H9 (cell line): ENCODE measurements at places on chromosomes 1 and 21.
A peak's percentile ranks its signal among the peaks of the same experiment; 100 is the strongest.

GRCh38 chr1:175178056-175178455 is 14.5 kb downstream of the KIAA0040 start:
- no peaks in the 10 kb centered on the region for H3K4me1 ChIP-seq
- H3K27me3 ChIP-seq: no peaks in the 10 kb centered on the region
- DNase-seq: no peak
- H3K4me3 ChIP-seq: no peak overlapping the region

- H3K27me3 ChIP-seq: no peaks in the 10 kb centered on the region
- peaks cover 13% of the 10 kb centered on the region for H3K36me3 ChIP-seq
- H3K27ac ChIP-seq: no peak overlapping the region
- H3K4me1 ChIP-seq: no peaks in the 10 kb centered on the region
Observed at GRCh38 chr1:119956306-119956705, 60.0 kb upstream of the ADAM30 start.

- H3K4me1 ChIP-seq: no peaks in the 10 kb centered on the region; the same call in 1 of the 2 replicates
- H3K4me3 ChIP-seq: no peak overlapping the region
- H3K27me3 ChIP-seq: no peaks in the 10 kb centered on the region; the same call in 1 of the 2 replicates
- peak; percentile 87 for DNase-seq
Observed at GRCh38 chr1:234499119-234499942, 20.4 kb upstream of the TARBP1 start.

GRCh38 chr1:25484096-25484495 is 53.4 kb downstream of the MACO1 start:
- H3K36me3 ChIP-seq: peaks cover 14% of the 10 kb centered on the region
- H3K27me3 ChIP-seq: no peaks in the 10 kb centered on the region
- 0 out of 2 replicates have a peak, but pooled peaks cover 2% of the 10 kb centered on the region for H3K4me1 ChIP-seq

- no peaks in the 10 kb centered on the region for H3K27me3 ChIP-seq
- peak; percentile 94 for DNase-seq
- H3K4me3 ChIP-seq: peak overlapping the region; percentile 54; the same call in 1 of the 3 replicates
- H3K4me1 ChIP-seq: peaks cover 4% of the 10 kb centered on the region; the same call in 1 of the 2 replicates
- no peaks in the 10 kb centered on the region for H3K36me3 ChIP-seq
Observed at GRCh38 chr1:39098546-39099250, 72.5 kb downstream of the NDUFS5 start.

GRCh38 chr21:45352621-45353139 is 52.3 kb upstream of the COL18A1 start:
- no peaks in the 10 kb centered on the region for H3K27me3 ChIP-seq
- no peaks in the 10 kb centered on the region for H3K36me3 ChIP-seq

DNA sequence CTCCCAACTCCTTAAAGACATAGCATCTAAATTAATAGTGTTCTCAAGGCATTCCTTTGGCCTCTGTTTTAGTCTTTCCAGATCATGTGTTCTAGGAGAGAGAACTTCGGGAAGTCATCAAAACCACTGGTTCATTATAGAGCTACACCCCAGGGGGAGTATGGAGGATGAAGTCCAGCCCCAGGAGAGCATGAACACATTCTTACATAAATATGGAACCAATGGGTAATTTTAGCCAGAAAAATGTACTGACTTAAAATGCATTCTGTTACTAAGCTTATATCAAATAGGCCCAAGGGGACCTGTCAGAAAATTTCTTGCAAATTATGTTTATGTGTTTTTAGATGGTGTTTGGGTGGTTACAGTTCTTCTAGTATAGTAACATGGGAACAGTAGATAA is 165.2 kb downstream of the NTMT2 start:
- DNase-seq: no peak
- no peaks in the 10 kb centered on the region for H3K36me3 ChIP-seq
- H3K27me3 ChIP-seq: no peaks in the 10 kb centered on the region
- H3K4me1 ChIP-seq: peaks cover 8% of the 10 kb centered on the region; the same call in 1 of the 2 replicates

DNA sequence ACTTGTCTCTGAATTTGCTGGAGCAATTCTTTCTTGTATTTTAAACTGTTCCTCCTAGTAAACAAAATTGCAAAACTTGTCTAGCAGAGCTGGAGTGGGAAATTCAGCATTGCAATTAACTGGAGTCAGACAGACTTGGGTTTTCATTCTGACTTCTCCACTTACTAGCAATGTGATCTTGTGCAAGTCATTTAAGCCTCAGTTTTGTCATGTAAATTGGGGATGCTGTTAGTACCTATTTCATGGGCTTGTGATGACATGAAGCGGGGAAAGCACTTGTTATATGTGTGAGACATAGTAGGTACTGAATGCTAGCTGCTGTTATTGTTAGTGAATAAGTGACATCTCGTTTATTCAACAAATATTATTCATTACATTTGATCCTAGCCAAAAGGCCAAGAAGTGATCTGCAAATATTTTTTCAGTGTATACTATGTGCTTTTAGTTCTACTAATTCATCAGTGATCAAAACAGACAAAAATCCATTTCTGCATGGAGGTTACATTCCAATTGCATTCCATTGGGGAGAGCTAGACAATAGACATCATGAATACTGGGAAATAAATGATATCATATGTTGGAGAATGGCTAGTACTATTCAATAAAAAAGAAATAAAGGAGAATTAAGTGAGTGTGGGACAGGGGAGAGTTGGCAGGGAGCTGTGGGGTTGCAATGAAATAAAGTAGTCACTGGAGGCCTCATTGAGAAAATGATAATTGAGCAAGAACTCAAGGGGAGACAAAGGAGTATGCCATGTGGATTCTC is 47.1 kb downstream of the CACHD1 start:
- DNase-seq: no peak
- peaks cover 25% of the 10 kb centered on the region; the same call in 1 of the 2 replicates for H3K4me1 ChIP-seq
- no peak overlapping the region for H3K27ac ChIP-seq
- H3K36me3 ChIP-seq: peaks cover 2% of the 10 kb centered on the region
- no peak overlapping the region for H3K4me3 ChIP-seq

DNA sequence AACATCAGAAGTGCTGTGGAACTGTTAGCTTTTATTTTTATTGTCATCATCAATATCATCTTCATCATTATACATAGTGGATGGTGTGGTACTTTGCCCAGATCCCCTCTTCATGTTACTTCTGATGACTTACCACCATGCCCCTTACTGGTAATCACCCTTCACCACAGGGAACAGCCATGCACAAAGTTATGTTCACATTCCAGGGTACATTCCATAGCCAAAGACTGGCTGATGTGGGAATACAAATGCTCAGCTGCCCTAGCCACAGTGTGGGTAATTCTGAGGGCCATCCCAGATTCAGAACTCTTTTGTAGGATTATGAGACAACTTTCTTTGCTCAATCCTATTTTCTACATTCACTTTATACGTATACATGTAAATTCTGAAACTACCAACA is 691.3 kb upstream of the CXADR start:
- no peak for DNase-seq
- no peak overlapping the region for H3K27ac ChIP-seq
- no peaks in the 10 kb centered on the region; the same call in 1 of the 2 replicates for H3K4me1 ChIP-seq

GRCh38 chr21:45937721-45938452 is 43.7 kb upstream of the COL6A1 start:
- H3K36me3 ChIP-seq: peaks cover 5% of the 10 kb centered on the region; the same call in 1 of the 3 replicates
- no peak overlapping the region for H3K4me3 ChIP-seq
- DNase-seq: no peak

GRCh38 chr1:183493540-183494245 is 21.4 kb downstream of the SMG7 start:
- H3K27ac ChIP-seq: no peak overlapping the region
- H3K36me3 ChIP-seq: no peaks in the 10 kb centered on the region
- H3K4me3 ChIP-seq: no peak overlapping the region
- no peaks in the 10 kb centered on the region for H3K27me3 ChIP-seq
- no peaks in the 10 kb centered on the region; the same call in 1 of the 2 replicates for H3K4me1 ChIP-seq
- DNase-seq: no peak

GRCh38 chr1:10649517-10650201 is 146.8 kb downstream of the CASZ1 start:
- H3K4me3 ChIP-seq: peak overlapping the region; percentile 71
- H3K4me1 ChIP-seq: no peaks in the 10 kb centered on the region
- no peak overlapping the region for H3K27ac ChIP-seq
- DNase-seq: no peak

DNA sequence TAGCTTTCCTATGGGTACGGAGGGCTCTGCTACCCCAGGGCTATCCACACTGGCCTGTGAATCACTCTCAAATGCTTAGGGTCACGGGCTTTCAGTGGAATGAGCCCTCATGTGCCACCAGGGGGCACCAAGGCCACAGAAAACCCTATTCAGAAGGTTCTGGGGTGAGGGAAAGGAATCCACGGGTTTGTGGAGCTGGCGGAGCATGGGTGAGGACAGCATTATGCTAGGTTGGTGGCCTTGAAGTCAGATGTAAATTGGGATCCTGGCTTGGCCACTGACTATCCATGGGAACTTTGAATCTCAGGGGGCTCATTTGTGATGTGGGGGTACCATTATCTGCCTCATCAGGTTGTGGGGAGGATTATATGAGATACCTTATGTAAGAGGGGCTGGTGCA is 5.1 kb upstream of the LAMTOR5 start:
- DNase-seq: peak; percentile 82
- H3K4me1 ChIP-seq: 0 out of 2 replicates have a peak, but pooled peaks cover 4% of the 10 kb centered on the region
- H3K27me3 ChIP-seq: no peaks in the 10 kb centered on the region
- H3K4me3 ChIP-seq: no peak overlapping the region
- H3K36me3 ChIP-seq: no peaks in the 10 kb centered on the region

DNA sequence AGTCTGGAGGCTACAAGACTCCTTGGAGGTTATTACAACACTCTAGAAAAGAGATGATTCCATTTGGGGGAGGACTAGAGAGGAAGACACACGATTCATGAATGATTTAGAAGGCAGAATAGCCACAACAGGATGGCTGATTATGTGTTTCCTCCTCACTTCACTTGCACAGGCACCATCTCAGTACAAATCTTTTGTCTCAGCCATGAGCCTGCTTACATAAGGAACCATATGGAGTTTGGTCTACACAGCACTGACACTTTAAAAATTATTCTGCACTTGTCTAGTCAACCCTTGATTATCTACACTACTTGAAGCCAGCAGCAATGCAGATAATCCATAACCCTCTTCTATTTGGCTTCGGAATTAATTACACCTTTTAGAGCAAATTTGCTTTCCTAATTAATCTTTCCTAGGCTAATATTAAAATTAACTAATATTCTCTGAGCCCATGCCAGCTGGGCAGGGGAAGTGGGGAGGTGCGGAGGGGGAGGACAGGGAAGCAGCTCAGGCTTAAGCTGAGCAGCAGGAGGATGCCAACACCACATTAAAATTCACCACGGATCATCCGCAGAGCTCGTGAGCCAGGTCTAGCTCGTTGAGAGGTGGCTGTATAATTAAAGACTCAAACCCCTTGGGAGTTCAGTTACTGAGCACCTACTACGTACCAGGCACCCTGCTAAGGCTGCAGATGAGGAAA is 3.2 kb upstream of the LEMD1 start:
- H3K27me3 ChIP-seq: no peaks in the 10 kb centered on the region; the same call in 1 of the 2 replicates
- no peak for DNase-seq
- H3K27ac ChIP-seq: no peak overlapping the region
- no peaks in the 10 kb centered on the region for H3K4me1 ChIP-seq
- H3K4me3 ChIP-seq: no peak overlapping the region

GRCh38 chr21:16395285-16395684 is 665.5 kb downstream of the USP25 start:
- DNase-seq: no peak
- H3K36me3 ChIP-seq: peaks cover 5% of the 10 kb centered on the region; the same call in 2 of the 3 replicates
- no peak overlapping the region for H3K4me3 ChIP-seq
- H3K27me3 ChIP-seq: no peaks in the 10 kb centered on the region
- H3K27ac ChIP-seq: no peak overlapping the region
- no peaks in the 10 kb centered on the region for H3K4me1 ChIP-seq

- H3K36me3 ChIP-seq: peaks cover 15% of the 10 kb centered on the region
- no peak overlapping the region for H3K4me3 ChIP-seq
- no peak for DNase-seq
- H3K27ac ChIP-seq: no peak overlapping the region
- no peaks in the 10 kb centered on the region for H3K4me1 ChIP-seq
Observed at GRCh38 chr1:196527919-196528318, 80.3 kb downstream of the KCNT2 start.

- H3K27me3 ChIP-seq: no peaks in the 10 kb centered on the region
- peak overlapping the region; percentile 47; the same call in 2 of the 3 replicates for H3K4me3 ChIP-seq
- no peak overlapping the region for H3K27ac ChIP-seq
- peak; percentile 91 for DNase-seq
- no peaks in the 10 kb centered on the region for H3K36me3 ChIP-seq
Observed at GRCh38 chr1:10679496-10680220, 116.8 kb downstream of the CASZ1 start.

DNA sequence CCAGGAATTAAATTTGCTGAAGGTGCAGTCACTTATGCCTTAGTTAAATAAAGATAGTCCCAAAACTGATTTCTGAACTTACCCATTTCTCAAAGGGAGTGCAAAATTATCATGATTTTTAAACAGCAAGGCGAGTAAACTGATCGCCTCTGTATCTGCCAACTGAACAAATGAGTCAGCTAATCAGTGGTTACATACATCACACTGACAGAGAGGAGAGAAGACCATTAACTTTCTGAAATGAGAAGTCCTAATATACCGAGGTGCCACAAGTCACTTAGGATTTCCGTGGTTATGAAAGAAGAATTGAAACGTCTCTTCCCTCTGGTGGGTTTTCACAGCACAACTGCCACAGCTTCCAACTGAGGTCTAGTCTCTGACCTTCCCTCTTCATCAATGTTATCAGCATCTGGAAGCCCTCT is 400.7 kb downstream of the SMYD3 start:
- no peaks in the 10 kb centered on the region for H3K4me1 ChIP-seq
- H3K27me3 ChIP-seq: no peaks in the 10 kb centered on the region
- DNase-seq: no peak

- H3K27me3 ChIP-seq: peaks cover 16% of the 10 kb centered on the region; the same call in 1 of the 2 replicates
- no peak within 1 kb of the TSS for H3K27ac ChIP-seq
- no peaks in the 10 kb centered on the region for H3K36me3 ChIP-seq
- no peaks in the 10 kb centered on the region for H3K4me1 ChIP-seq
- DNase-seq: peak; percentile 70
- peak within 1 kb of the TSS; percentile 5; the same call in 1 of the 2 replicates for H3K4me3 ChIP-seq
Observed at GRCh38 chr1:11761988-11762406, at the start of gene C1orf167. Gene C1orf167 (plus strand): TSS chr1:11762193. CDS start chr1:11764401, 2,208 bp downstream.

DNA sequence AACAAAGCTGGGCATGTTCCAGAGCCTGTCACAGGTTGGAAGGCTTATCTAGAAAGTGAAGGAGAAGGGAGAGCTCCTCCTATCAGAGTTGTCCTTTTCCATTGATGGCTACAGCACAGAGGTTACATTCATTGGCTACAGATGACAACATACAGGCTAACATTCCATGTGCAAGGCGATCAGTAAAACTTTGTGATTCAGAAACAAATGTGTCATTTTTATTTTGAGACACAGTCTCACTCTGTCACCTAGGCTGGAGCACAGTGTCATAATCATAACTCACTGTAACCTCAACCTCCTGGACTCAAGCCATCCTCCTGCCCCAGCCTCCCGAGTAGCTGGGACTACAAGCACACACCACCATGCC is 32.6 kb downstream of the TRIM67 start:
- no peaks in the 10 kb centered on the region; the same call in 2 of the 3 replicates for H3K36me3 ChIP-seq
- H3K27me3 ChIP-seq: no peaks in the 10 kb centered on the region; the same call in 1 of the 2 replicates
- no peaks in the 10 kb centered on the region for H3K4me1 ChIP-seq
- no peak overlapping the region for H3K4me3 ChIP-seq
- no peak overlapping the region for H3K27ac ChIP-seq

GRCh38 chr1:84757301-84757700 is 67.0 kb upstream of the SSX2IP start:
- H3K36me3 ChIP-seq: no peaks in the 10 kb centered on the region
- no peaks in the 10 kb centered on the region for H3K27me3 ChIP-seq
- no peaks in the 10 kb centered on the region for H3K4me1 ChIP-seq
- H3K4me3 ChIP-seq: no peak overlapping the region
